ENCODE measurements at places on chromosomes 5 and 9. TPM values are rescaled to one million over a fixed set of nuclear protein-coding genes. Genes with fewer than 3 reads are reported as not detected.
A peak's percentile ranks its signal among the peaks of the same experiment; 100 is the strongest.

DNA sequence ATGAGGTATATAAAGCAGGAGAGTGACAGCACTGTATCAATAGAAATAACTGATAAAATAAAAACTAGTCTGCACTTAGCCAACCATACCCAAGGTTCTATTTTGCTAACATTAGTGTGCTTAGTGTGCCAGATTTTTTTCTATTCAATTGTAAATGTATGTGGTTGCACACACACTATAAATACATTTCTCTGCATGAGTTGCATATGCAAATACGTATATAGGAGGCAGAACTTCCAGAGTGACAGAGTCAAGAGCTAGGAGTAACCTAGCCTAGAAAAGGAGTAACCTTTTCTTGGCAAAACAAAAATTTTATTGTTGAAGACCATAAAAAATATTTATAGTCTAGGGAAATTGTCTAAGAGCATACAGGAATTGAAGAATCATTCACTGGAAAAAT, 461.6 kb downstream of the GABRG2 start:
- DNase-seq = no peak

- no peak for DNase-seq
These were observed 29.4 kb upstream of the RECK start for GRCh38 chr9:36007316-36007708.

DNA sequence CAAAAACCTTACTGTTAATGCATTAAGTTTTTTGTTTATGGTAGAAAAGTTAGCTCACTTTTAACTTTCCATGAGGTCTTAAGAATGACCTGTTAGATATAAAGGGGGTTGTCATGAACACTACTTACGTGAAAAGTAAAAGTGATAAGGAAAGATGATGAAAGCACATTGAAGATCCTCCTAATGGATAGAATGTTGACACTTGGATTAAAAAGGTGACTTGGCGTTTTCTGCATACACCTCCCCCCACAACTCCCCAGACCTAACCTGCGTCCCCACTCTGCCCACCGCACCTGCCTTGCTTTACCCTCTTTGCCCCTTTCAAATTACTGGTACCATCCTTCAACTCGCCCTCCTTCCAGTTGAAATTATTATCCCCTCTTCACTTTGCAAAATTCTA, 32.0 kb downstream of the TJP2 start:
- DNase-seq = no peak

GRCh38 chr5:138470322-138471051, 5.2 kb downstream of the EGR1 start:
- no peak for DNase-seq

- no peak for DNase-seq
These were observed 130.0 kb downstream of the CACNA1B start for GRCh38 chr9:138007566-138007917.

DNA sequence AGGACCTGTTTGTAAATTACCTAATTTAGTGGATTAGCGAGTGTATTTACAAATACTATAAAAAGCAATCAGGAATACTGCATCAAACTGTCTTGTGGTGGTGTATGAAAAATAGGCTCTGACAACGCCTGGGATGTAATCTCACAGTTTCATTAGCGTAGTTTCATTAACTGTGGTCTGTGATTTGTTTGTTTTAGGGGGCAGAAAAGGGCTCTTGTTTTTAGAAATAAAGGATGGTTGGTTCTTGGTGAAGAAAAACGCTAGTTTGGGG, 1.4 kb downstream of the SLC44A1 start:
- DNase-seq = no peak

DNA sequence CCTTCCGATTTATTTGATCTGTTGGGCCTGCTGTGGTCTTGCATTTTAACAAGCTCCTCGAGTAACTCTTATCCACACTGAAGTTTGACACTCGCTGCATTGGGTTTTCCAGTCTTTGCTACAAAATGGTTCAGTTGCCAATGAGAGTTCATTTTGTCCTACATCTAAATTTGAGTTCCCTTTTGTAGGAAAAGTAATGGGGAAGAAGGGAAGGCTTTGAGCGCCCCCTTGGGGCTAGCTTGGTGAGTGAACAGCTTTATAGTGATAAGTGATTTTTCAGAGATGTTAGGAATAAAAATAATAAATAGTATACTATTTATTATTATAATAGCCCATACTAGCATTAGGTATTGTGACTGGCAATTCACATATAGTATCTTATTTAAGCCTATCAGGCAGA, 89.9 kb upstream of the GNAQ start:
- DNase-seq = peak; percentile 17

GRCh38 chr9:125785248-125785751, 38.1 kb downstream of the PBX3 start:
- DNase-seq = no peak

DNA sequence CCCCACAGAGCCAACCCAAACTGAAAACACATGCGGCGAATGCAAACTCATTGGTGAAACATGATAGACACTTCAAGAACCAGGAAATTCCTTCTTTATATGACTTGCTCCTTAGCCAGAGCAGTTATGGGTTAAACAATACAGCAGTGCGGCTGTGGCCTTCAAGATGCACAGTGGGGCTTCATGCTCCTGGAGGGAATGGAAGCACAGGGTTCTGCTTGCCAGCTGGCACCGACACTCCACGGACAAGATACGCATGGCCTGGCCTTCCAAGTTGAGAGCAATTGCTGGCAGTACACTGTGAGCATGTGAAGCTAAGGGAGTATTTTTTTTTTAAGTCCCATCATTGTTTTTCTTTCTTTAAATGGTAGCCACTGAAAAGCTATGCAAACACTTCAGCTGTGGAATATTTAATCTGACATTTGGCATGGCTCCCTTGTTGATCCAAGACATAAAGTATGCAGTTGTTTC, 451.6 kb upstream of the CD180 start:
- DNase-seq = no peak

DNA sequence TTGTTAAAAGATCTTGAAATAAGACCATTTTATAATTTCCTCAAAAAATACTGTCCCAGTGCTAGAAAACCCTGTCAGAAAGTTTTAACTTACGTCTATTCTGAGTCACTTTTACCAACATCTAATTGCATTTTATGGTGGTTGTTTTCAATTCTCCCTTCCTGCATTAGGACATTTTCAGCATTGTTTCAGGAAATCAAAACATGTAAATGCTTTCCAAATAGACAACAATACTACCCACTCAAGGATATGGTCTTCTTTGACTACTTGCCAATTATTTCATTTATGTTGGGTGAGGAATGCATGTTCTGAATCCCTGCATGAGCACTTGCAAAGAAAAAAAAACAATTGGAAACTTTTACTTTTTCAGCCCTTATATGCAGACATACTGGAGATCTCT, 284.6 kb upstream of the PDE4D start:
- DNase-seq = no peak

DNA sequence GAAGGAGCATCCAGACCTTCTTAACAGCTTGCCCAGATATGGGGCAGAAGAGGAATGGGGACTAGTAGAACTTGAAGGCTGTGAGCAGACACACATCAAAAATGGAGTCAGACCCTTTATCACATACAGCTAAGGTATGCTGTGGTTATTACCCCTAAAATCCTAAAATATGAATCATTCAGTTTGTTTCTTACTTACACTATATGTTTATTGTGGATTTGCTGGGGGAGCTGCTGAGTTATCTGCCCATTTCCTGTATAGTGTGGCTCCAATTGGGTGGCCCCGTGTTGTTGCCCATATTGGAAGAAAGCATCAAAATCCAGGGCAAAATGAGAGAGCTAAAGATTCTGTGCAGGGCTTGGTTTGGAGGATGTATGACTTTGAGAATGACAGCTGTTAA, 56.9 kb downstream of the AP3S1 start:
- DNase-seq = no peak

- no peak for DNase-seq
These were observed 344.8 kb downstream of the ARRDC3 start for GRCh38 chr5:91038180-91038808.

DNA sequence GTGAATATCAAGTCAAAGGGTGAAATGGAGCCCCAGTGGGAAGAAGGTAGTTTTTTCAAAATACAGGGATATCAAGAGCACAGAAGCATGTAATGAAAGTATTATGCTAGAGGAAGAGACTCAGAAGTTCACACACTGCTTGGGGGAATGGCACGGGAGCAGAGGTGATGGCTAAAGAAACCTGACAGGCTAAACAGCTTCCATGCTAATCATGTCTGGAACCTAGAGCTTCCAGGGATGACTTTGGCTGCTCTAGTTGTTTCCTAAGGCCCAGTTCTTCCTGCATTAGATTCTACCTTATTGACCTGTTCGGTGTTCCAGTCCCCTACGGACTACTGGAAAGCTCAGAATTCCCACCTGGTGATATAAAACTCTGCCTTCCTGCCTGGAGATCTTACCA, 34.3 kb downstream of the TRIM32 start:
- no peak for DNase-seq

Gene CDKN2B-AS1
- total RNA-seq = 1.6 TPM

Gene ERGIC1
- 53.1 TPM for total RNA-seq

Gene SPATA31C1
- total RNA-seq = not detected

Gene LCN1
- total RNA-seq = not detected

Gene SPAG8
- total RNA-seq = 0.81 TPM

Gene ELAVL2
- not detected for total RNA-seq

Gene MBLAC2
- 3.7 TPM for total RNA-seq
